ENCODE measurements at places on chromosomes 6 and 20.

GRCh38 chr6:142940487-142940886 is 4.5 kb downstream of the HIVEP2 start:
- DNase-seq, result peak; percentile 70

DNA sequence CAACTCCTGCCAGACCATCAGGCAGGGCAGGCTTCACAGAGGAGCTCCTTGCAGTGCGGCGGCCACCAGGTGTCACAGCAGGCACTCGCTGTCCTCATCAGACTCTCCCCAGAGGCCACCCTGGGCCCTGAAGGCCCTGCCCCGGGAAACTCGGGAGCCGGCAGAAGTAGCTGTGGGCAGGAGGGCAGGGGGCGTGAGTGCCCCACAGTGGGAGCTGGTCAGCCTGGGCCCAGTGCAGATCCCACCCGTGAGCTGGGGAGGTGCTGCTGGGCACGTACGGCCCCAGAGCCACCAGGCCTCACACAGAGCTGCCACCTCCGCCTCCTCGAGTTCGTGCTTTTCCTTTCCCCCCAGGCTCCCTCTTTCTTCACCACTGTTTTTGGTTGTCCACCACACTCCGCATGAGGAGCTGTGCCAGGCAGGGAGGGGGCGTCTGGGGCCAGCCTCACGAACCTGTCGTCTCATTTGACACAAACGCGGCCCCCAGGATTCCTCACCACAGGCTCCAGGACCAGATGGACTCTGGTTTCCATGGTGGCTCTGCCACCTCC is 33.8 kb downstream of the FRMD1 start:
- no peak for DNase-seq

GRCh38 chr6:69622924-69623323 is 173.9 kb downstream of the LMBRD1 start:
- DNase-seq, result no peak

DNA sequence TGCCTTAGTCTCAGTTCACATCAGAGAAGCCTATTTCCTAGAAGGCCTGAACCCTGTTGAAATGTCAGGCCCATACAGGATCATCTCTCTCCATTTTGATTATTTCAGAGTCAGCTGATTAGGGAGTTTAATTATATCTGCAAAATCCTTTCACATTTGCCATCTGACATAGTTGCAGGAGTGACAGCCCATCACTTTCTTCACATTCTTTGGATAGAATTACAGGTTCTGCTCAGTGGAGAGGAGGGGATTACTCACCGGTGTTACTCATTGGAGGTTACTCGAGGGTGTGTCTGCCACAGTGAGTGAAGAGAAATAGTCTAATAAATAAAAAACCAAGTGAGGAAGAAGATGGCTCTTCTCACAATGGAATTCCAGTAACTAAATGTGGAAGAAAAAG is 216.8 kb downstream of the TMEM242 start:
- peak; percentile 65 for DNase-seq

GRCh38 chr20:34643928-34644327 is 33.0 kb downstream of the PIGU start:
- DNase-seq, result peak; percentile 83

- DNase-seq, result no peak
Measured at GRCh38 chr6:131251590-131252199, 116.4 kb downstream of the AKAP7 start.

DNA sequence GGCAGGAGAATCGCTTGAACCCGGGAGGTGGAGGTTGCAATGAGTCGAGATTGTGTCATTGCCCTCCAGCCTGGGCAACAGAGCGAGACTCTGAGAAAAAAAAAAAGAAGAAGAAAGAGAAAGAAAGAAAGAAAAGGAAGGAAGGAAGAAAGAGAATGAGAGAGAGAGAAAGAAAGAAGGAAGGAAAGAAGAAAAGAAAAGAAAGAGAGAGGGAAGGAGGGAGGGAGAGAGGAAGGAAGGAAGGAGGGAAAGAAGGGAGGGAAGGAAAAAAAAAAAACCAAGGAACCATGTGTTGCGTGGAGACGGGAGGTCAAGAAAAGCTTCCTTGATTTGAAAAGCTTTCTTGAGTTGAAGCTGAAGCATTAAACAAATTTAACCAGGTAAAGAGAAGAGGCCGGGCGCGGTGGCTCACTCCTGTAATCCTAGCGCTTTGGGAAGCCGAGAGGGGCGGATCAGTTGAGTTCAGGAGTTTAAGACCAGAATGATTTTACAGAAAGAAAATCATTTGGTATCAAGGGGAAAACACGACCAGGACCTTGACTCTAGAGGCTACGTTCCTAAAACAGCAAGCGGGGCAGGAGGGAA is 90.5 kb upstream of the PRSS16 start:
- DNase-seq, result peak; percentile 8

DNA sequence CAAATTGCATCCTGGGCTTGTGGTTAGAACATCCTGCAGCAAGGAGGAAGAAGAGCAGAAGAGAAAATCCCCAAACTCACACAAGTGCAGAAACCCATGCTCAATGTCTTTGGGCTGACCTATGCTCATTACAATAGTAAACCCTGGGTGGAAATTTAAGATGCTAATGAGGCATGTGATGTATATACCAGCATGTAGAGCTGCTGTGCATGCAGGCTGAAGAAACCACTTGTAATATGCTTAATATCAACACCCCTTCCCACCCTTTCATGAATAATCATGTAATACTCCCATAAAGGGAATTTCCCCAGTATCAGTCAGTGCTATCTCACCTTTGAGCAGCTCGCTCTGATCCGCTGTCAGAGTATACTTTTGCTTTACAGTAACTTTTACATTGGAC is 90.0 kb upstream of the GRIK2 start:
- no peak for DNase-seq

- no peak for DNase-seq
Measured at GRCh38 chr6:154696661-154697060, 36.6 kb upstream of the SCAF8 start.

- no peak for DNase-seq
Measured at GRCh38 chr6:157492249-157492648, 111.3 kb downstream of the ZDHHC14 start.

GRCh38 chr6:108883172-108883571 is 35.0 kb downstream of the ARMC2 start:
- no peak for DNase-seq

DNA sequence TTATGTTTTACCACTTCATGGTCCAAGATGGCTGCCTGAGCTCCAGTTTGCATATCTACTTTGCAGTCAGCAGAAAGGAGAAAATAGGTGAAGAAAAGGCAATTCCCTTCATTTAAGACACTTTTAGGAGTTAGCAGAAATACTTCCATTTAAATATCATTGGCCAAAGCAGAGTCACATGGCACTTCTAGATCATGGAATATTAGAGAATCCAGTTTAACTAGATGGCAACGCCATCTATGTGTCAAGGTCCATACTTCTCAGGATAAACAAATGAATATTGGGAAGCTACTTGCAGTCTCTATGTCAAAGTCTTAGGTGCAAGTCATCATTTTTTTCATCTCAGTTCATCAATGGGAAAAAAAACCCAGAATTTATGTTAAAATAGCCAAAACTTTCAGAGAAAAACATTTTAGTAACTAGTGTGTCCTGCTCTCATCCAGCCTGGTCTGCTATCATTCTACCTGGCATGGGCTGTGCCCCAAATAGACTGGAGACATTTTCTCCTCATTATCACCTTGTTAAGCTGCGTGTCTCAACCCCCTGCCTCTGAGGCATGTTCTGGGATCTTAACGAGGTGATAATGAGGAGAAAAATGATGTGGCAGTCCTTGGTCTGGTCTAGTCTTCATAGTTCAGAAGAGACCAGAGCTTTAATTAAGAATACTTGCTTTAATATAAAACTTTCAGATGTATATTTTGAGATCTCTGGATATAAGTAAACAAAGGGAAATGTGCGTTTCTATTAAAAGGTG is 227.3 kb downstream of the TBX18 start:
- no peak for DNase-seq

GRCh38 chr6:2454180-2454579 is 208.8 kb upstream of the GMDS start:
- peak; percentile 22 for DNase-seq

GRCh38 chr6:85866370-85866730 is 223.7 kb upstream of the SYNCRIP start:
- DNase-seq, result peak; percentile 17

DNA sequence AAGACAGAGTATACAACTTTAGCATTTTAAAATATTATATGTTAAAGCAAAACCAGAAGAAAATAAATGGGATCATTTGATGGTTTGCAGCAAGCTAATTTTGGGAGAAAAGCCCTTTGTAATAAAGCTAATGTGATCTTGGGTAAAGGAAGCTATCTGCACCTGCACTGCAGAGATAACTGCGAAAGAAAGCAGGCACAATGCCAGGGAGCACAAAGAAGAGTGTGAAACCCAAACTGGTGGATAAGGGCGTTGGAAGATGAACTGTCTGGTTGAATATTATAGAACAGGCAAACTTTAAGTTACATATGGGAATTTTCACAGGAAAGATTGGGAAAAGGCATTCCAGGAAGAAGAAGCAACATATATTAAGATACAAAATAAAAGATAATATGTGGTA is 179.2 kb upstream of the KHDRBS2 start:
- DNase-seq, result no peak

DNA sequence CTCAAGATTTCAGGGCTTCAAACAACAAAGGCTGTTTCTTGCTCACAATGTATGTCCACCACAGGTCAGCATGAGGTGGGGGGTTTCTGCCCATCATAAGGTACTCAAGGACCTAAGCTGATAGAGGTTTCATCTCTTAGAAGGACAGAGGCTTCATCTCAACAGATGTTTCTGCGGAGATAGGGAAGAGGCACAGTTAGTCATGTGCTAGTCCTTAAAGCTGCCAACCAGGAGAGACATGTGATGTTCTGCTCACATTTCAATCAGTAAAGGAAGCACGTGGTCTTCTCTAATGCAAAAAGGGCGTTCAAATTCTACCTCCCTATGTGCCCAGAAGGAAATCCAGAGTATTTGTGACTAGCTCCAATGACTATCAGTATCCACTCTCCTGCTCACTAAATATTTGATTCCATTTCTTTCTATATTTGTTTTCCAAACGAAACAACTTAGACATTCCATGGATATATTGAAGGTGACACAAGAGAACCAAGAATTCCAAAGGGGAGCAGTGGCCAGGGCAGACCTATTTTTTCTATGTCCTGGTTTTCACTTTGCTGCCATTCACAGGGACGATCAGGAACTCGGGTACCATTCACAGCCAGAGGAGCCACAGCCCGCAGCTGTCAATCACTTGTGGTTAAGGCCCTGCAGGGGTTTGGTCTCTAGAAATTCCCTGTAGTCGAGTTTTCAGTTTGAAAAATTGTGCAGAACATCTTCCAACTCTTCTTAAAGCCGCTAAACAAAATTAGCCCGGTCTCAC is 173.2 kb upstream of the FOXA2 start:
- DNase-seq, result peak; percentile 19

DNA sequence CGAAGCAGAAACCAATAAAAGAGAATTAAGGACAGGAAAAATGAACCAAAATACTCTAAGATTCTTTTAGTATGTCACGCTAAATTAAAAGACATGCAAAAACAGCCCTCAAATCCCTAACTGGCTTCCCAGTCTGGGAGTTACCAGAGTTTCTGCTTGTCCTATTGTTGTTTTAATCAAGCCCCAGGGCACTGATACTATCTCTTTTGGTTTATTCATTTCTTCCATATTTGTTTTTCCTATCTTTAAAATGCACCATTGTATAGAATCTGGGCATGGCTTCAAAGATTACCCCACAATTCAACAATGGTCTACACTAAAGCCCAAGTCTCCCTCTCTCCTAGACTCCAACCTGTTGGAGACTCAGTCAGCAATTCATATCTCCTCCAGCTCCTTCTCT is 169.1 kb downstream of the MYLK4 start:
- DNase-seq, result no peak

GRCh38 chr6:44262467-44263353 is 2.6 kb downstream of the NFKBIE start:
- no peak for DNase-seq

DNA sequence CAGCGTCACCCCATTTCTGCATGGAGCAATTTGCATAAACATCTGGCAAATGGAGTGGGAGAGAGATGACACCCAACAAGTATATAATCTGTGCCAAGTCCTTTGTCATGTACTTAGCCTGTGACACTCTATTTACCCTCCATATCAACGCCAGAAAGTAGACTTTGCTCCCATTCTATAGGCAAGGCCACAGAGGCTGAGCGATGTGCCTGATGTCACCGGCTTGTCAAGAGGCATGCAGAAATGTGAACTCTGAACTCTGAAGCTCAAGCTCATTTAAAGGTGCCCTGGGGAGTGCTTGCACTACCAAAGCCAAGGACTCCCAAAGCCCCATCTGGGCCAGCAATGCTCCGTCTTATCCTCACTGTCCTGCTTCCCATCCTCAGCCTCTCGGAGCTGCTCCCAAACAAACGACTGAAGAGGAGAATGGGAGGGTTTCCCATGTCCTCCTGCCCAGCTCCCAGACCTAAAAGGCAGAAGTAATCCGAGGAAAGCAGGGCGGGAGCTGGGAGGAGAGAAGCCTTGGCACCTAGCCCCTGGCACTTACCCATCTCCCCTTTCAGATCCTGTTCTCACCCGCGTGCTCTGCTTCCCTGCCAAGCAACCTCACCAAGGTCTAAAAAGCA is 9.2 kb downstream of the CPNE5 start:
- peak; percentile 32 for DNase-seq

DNA sequence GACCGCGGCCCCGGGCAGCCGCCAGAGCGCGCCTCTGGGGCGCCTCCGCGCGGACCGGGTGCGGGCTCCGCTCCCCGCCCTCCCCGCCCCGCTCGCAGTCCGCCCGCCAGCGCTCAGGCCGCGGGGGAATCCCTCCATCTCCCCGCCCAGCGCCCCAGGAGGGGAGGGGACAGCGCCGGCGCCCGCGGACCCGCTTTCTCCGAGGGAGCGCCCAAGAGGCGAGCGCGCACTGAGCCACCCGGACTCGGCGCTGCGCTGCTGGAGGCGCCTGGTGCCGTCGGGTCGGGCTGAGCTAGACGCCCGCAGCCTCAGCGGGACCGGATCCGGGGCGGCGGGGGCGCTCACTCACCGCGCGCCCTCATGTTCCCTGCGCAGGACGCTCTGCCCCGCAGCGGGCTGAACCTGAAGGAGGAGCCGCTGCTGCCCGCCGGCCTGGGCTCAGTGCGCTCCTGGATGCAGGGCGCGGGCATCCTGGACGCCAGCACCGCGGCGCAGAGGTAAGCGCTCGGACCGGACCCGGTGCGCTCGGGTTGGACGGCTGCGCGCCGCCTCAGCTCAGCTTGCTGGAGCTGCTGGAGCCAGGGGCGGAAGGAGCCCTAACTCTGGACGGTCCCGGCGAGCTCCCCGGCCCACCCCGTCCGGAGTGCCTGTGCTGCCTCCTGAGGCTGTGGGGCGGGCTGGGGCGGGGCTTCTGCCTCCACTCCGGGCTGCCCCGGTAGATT is 867 bp downstream of the EBF4 start:
- peak; percentile 13 for DNase-seq

DNA sequence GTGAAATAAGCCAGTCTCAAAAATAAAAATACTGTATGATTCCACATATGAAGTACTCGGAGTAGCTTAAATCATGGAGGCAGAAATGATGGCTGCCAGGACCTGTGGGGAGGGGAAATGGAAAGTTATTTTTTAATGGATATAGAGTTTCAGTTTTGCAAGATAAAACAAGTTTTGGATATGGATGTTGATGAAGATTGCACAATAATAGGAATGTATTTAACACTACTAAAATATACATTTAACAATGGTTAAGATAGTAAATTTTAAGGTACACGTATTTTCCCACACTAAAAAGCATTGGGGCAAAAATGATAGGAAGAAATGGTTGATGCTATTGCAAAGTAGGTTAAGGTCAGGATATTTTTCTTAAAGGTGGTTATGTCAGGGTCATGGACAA is 1058.9 kb upstream of the MAP3K7 start:
- DNase-seq, result no peak

- peak; percentile 55 for DNase-seq
Measured at GRCh38 chr20:58131551-58132142, 96.8 kb downstream of the ANKRD60 start.
